ENCODE measurements at places on chromosomes 13 and 19.

GRCh38 chr13:29284726-29285125, 310.8 kb downstream of the SLC7A1 start:
- no peak for DNase-seq

DNA sequence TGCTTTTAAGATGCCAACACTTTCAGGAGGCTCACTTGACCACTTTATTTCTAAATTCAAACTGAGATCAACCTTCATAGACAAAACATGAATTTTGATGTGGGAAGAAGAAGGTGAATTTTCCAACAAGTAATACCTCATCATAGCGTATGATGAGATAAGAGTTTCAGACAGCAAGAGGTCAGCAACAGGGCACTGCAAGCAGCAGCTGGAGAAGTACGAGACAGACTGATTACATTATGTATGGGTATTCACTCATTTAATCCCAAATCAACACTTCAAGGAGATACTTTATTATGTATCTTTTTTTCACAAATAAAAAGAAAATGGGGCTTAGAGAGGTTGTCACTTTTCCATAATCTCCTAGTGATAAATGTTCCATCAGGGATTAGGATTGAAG, 389.8 kb downstream of the TBC1D4 start:
- DNase-seq: no peak

- DNase-seq: no peak
Measured at GRCh38 chr19:58558066-58558622, at the start of gene UBE2M. Gene UBE2M, minus strand, starts transcription at chr19:58558611. Its CDS starts 230 bp downstream, at chr19:58558381.

DNA sequence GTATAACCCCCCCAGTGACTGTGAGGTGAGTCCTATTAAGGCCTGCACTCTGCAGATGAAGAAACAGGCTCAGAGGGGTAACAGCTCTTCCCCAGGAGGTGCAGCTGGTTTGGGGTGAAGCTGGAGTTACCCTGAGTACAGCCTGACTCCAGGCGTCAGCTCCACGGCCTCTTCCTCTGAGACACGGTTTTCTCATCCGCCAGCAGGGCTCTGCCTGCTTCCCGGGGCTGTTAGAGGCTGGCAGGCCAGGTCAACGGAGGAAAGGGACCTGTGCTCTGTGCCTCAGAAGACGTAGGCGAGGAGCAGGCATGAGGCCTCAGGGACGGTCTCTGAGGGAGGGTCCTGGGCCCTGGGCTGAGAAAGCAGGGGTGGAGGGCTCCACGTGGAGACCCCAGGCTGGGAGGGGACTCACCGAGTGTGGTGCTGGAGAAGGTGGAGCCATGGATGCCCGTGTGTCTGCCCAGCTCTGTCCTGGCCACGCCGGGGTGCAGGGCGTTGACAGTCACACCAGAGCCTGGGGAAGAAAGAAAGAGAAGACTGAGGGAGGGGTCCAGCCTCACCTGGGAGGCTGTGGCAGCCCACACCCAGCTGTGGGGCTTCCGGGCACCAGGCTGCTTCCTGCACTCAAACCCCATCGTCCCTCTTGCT, 9.0 kb upstream of the GP6 start:
- DNase-seq: no peak

DNA sequence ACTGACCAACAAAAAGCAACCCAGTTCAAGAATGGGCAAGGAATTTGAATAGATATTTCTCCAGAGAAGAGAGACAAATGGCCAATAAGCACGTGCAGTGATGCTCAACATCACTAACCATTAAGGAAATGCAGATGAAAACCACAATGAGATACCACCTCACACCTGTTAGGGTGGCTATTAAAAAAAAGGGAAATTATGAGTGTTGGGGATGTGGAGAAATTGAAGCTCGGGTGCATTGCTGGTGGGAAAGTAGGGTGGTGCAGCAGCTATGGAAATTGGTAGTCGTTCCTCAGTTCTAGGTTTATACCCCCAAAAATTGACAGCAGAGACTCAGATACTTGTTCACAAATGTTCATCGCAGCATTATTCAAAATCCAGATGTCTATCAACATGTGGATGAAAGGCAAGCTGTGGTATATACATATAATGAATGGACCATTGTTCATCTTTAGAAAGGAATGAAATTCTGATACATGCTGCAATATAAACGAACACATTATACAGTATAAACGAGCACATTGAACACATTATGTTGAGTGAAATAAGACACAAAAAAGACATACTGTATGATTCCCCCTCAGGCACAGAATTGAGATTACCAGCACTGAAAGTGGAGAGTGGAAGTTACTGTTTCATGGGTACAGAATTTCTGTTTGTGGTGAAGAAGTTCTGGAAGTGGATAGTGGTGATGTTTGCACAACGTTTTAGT, 927 bp downstream of the CHAMP1 start:
- DNase-seq: peak; percentile 6

GRCh38 chr19:19341026-19341425, 20.4 kb downstream of the MAU2 start:
- DNase-seq: no peak

DNA sequence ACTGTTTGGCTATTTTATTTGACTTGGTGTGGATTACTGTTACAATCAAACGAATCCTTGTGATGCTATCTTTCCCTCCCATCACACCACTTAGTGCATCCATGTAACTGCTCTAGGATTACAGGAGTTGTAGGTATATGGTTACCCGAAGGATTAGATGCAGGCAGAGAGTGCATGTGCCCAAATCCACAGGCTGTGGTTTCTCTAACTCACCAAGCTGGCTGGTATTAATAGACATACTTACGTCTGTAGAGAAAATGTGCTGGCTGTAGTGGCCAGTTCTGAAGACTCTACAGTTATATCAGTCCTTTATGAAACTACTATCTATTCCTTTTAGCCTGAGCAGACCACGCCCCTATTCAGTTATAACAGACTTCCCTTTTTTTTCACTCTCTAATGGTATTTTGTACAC, 1.1 kb upstream of the HMGB1 start:
- peak; percentile 23 for DNase-seq

GRCh38 chr19:41500443-41500842, 57.5 kb downstream of the ERICH4 start:
- no peak for DNase-seq

DNA sequence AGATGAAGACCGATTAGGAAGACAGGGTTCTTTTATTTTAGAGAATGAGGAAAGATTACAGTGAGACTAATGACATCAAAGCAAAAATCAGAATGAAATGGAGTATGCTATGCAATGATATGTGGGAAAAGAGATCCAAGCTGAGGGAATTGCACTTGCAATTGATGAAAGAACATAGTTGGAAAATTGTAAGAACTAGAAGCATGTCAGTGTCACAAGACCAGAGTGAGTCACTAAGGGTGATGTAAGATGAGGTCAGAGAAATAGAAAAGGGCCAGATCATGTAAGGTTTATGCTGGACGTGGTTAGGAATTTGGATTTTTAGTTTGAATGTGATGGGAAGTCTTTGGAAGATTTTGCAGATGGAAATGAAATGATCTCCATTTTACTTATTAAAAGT, 1937.3 kb downstream of the OLFM4 start:
- DNase-seq: peak; percentile 63

GRCh38 chr13:36769126-36769525, 49.9 kb upstream of the RFXAP start:
- no peak for DNase-seq

- DNase-seq: no peak
Measured at GRCh38 chr19:41577144-41577830, 1.3 kb downstream of the CEACAM21 start.

- no peak for DNase-seq
Measured at GRCh38 chr19:48186541-48186991, 16.1 kb downstream of the ZSWIM9 start.

DNA sequence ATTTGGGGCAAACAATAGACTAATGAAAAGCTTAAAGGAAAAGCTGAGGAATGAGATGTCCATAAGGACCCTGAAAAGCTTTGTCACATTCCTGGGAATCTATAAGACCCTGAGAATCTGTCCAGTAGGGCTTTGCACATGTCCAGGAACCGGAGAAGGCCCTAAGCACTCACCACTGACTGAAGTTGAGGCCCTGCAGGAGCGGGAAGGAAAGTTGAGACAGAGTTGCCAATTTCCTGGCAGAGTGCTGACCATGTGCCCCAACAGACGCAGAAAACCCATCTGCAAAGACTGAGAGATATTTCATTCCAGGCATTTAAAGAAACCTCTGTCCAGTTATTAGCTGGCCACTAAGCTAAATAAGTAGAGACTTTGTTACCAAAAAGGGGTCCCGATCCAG, 890.5 kb downstream of the UQCRFS1 start:
- DNase-seq: no peak

- no peak for DNase-seq
Measured at GRCh38 chr13:35947315-35947714, 183.9 kb downstream of the DCLK1 start.

DNA sequence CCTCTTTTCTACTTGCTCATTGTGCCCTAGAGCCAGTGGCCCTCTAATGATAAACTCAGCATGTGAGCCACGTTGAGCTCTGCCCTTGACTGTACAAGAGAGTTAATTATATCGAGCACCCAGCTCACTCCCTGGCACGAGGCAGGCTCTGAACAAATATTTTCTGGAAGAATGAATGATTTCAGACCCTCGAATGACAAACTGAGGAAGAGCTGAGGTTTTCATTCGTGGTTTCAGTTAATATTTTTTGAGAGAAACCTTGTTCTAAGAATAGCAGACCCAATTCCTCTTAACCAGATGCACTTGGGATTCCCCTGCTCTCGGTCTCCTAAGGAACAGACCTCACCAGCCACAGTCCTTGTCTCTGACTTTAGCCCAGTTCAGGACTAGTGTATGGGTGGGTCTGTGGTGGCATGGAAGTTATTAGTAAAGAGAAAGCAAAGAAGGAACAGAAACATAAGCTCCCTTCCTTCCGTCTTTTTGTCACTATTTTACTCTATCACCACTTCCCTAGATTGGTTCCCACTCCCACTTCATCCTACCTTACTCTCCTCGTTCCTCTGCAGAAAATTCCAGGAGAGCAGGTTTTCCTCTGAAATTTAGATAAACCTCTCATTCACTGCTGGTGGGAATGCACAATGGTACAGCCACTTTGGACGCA, 22.1 kb upstream of the WDFY2 start:
- DNase-seq: no peak
